ENCODE measurements at places on chromosomes 1 and 21.
A peak's percentile ranks its signal among the peaks of the same experiment; 100 is the strongest.

- no peak for DNase-seq
These were observed 25.4 kb downstream of the UMODL1 start for GRCh38 chr21:42096566-42096965.

DNA sequence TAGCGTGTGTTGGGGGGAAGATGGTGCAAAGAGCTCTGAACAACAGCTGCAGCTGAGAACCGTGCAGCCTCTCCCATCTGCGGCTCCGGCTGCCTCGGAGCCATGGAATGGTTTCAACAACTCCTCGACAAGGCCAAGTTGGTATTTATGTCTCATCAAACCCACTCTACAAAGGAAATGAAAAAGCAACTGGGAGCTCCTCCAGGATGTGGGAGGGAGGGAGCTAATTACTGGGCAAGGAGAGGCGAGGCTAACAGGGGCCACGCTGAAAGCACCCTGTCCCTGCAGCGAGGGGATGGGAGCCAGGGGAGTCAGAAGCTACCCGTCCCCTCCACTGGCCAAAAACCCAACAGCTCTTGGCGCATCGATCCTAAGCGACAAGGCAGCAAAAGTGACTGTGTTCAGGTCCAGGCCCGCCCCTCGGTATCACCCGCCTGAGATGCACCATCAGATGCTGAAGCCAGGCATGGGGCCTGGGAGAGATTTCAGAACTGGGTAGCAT is 63.1 kb downstream of the ACOT7 start:
- peak; percentile 25 for DNase-seq

GRCh38 chr21:36554411-36555157 is 74.7 kb upstream of the CLDN14 start:
- no peak for DNase-seq

GRCh38 chr1:197440715-197441114 is 172.7 kb downstream of the CRB1 start:
- no peak for DNase-seq

DNA sequence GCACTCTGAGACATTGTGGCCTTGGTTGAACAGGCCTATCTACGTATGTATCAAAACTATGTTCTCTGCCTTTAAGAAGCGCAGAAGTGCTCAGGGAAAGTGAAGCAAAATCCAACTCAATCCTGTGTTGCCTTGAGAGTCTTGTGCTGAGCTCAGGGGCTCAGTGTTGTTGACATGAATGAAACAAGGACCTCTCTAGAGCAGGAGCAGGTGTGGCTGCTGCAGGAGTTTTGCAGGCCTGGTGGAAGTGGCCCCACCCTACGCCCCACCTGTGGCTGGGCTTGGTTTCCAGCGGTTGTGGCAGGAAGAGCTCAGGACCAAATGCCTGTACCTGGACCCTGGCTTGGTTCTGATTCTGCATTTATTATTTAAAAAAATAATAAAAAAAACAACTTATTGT is 20.9 kb downstream of the CA6 start:
- no peak for DNase-seq

DNA sequence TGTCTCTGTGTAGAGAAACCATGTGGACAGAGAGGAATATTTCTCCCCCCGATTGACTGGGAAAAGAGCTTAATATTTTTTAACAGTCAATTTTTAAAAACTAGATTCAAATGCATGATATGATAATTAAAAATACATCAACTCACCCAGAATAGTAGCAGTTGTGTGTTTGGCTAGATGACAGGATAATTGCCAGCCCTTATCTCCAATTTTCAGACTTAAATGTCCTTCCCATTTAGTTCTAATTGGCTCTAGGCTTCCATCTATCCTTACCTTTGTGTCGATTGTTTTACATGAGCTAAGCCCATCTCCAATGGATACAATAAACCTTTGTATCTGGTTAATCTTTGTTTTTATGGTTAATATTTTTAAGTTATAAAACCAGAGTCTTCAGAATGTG is 23.9 kb upstream of the KIAA0040 start:
- no peak for DNase-seq

DNA sequence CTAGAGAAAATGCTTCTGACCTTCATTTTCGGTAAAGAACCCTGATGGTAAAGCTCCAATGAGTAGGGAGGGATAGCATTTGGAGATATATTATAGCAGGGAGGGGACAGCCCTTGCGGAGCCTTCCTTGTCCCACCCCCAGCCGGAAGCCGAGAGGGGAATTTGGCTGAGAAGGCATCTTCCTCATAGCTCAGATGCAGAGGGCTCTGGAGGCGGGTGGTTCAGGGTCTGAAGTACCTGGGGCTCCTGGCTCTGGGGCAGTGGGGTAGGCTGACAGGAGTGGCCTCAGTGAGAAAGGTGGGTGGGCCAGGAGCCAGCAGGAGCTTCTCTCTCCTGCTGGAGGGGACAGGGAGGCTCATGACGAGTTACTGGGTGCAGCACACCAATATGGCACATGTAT is 88.0 kb upstream of the IFFO2 start:
- DNase-seq = no peak

GRCh38 chr1:198523182-198523950 is 17.1 kb downstream of the ATP6V1G3 start:
- no peak for DNase-seq

GRCh38 chr1:218525031-218525430 is 179.9 kb downstream of the TGFB2 start:
- DNase-seq = no peak

- no peak for DNase-seq
These were observed 201.2 kb downstream of the TOMM20 start for GRCh38 chr1:234927312-234927970.

GRCh38 chr1:27099135-27099586 is 55.8 kb downstream of the SLC9A1 start:
- peak; percentile 77 for DNase-seq

- no peak for DNase-seq
These were observed 239.8 kb upstream of the RAB4A start for GRCh38 chr1:229031061-229031460.

GRCh38 chr1:205240118-205240517 is 12.4 kb downstream of the TMCC2 start:
- DNase-seq = no peak

- no peak for DNase-seq
These were observed at the start of gene TFF1 for GRCh38 chr21:42366292-42367010. Gene TFF1, minus strand, starts transcription at chr21:42366535. Its CDS starts 40 bp downstream, at chr21:42366495.

- DNase-seq = no peak
These were observed 1.6 kb downstream of the SLC44A3 start for GRCh38 chr1:94821636-94822305.

- no peak for DNase-seq
These were observed 237.2 kb downstream of the KAZN start for GRCh38 chr1:14835725-14836124.

- no peak for DNase-seq
These were observed 113.5 kb downstream of the PROX1 start for GRCh38 chr1:214101246-214101645.

DNA sequence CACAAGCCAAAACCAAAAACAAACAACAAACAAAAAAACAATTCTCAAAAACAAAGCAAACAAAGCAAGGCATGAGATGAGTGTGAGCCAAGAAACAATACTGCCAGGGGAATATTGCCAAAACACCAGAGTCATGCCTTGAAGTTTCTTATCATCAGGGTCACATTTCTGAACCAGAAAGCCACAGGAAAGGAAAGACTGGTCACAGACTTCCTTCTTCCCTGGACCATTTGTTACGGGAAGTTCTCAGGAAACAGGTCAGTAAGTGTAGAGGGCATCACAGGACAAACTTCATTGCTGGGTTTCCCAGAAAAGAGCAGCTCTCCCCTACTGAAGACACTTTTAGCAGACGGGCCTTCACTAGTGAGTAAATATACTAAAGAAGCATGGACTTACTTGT is 191.2 kb downstream of the GABPA start:
- peak; percentile 34 for DNase-seq

- DNase-seq = peak; percentile 75
These were observed 78.7 kb downstream of the PBX1 start for GRCh38 chr1:164637461-164638375.

GRCh38 chr21:45887788-45888187 is 93.8 kb upstream of the COL6A1 start:
- no peak for DNase-seq

GRCh38 chr21:29209696-29210095 is 79.3 kb downstream of the MAP3K7CL start:
- no peak for DNase-seq

GRCh38 chr1:76281306-76281705 is 206.8 kb downstream of the ST6GALNAC3 start:
- DNase-seq = no peak

GRCh38 chr21:41160036-41160435 is 7.9 kb upstream of the BACE2 start:
- no peak for DNase-seq

DNA sequence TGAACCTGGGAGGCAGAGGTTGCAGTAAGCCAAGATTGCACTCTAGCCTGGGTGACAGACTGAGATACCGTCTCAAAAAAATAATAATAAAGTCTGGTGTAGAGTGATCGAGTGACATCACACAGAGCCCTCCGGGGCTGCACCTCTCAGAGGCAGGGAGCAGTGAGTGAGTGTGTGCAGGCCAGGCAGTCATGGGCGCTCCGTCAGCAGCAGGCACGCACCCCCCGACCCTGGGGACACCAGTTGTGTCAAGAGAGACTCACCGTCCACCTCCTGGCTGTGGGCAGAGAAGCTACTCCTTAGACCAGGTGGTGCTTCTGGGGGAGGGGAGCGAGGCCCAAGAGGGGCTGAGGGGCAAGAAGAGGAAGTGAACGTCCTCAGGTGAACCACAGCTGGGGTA is 91.8 kb downstream of the SIK1 start:
- no peak for DNase-seq

DNA sequence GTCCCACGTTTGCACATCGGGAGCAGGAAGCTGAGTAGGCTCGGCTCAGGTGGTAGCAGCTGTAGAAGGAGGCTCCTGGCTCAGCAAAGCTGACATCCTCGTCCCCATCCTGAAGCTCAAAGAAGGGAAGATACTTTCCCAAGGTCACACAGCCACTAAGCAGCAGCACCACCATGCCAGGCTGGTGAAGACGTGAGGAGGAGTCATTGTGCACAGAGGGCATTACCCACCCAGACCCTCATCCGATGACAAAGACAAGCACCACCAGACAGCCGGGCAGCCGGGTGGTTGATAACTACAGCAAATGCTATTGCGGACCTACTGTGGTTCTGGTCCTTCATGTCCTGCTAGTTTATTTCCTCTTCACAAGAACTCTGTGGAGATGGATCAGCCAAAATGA is 186.9 kb downstream of the MATN1 start:
- DNase-seq = no peak

DNA sequence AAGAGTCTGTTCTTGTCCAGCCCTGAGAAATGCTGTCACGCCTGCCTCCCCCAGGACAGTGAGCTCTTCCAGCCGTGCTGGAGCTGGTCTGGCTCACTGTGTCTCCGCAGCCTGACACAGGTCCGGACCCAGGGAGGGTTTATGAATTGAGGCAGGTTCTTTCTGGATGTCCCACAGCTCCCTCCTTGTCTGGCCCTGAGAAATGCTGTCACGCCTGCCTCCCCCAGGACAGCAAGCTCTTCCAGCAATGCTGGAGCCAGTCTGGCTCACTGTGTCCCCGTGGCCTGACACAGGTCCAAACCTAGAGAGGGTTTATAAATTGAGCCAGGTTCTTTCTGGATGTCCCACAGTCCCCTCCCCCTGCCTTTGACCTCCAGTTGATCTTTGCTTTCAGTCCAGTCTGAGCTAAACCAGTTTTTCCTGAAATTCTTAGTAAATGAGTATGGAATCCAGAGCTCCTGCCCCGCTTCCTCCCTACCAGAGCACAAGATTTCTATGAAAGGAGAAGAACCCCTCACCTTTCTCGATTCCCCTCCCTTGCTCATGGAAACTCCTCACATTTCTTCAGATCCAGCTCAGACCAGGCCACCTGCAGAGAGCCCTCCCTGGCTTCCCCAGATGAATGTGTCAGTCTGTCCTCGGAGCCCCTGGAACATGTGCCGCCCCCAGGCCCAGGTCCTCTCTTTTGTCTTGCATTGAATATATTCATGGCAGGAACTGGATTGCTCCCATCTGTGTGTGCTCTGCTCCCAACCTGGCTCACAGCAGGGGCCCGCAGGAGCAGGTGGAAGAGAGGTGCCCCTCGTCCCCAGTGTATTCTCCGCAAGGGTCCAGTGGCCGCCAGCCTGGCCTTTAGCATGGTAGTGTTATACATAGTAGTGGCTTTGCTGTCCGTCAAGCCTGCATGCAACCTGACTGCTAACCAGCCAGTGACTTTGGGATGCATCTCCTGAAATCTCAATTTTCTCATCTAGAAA is 116.3 kb downstream of the EPHB2 start:
- peak; percentile 64 for DNase-seq

- DNase-seq = peak; percentile 88
These were observed 13.8 kb upstream of the SFN start for GRCh38 chr1:26848941-26849774.

GRCh38 chr1:201153474-201154388 is 543 bp downstream of the TMEM9 start:
- peak; percentile 20 for DNase-seq

DNA sequence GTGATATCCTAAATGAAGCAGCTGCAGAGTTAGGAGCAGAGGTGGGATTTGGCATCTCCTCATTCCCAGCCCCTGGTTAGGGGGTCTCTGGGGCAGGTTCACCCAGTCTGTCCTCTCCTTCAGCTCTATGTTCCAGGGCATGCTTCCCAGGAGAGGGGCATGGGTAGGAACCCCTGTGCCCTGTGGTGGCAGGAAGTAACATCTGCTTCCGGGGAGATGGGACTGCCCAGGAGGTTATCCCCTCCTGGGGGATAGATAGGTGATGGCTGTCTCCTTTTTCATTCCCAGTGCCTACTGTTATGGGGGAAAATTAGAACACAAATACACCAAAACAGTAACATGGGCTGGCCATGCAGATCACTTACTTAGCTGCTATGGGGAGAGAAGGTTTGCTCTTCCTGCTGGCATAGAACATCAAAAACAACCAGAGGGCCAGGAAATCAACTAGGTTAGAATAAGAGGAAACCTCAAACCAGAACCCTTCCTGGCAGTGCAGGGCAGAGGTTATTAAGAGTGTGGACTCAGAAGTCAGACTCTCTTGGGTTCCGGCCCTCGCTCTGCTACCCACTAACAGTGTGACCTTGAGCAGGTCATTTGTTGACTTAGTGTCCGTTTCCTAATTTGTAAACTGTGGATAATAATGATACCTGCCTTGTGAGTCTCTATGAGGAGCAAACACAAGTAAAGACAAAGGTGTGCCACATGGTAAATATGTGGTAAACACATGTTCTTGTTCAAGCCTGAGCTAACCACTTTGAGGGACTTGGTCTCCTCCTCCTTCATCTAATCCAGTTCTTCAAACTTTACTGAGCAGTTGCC is 157.8 kb upstream of the JUN start:
- no peak for DNase-seq

DNA sequence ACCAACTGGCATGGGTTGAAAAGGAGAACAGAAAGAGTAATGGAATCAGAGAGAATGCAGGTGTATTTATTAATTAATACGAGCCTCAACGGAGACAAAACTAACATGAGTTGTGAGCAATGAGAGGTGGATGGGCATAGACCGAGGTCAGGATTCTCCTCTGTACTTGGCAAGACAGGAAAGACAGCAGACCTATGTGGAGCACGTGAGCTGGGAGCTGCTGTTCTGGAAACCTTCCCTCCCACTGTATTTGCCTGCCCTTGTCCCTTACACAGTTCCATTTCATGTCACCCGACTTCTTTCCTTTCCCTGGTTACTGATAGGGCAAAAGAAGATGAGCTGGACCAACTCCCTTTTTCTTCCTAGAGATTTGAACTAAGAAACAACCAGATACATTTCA is 110.9 kb downstream of the MRPS6 start:
- no peak for DNase-seq

- peak; percentile 48 for DNase-seq
These were observed 2.3 kb downstream of the SPEN start for GRCh38 chr1:15849775-15850324.
